ENCODE measurements at places on chromosomes 11 and 22.

DNA sequence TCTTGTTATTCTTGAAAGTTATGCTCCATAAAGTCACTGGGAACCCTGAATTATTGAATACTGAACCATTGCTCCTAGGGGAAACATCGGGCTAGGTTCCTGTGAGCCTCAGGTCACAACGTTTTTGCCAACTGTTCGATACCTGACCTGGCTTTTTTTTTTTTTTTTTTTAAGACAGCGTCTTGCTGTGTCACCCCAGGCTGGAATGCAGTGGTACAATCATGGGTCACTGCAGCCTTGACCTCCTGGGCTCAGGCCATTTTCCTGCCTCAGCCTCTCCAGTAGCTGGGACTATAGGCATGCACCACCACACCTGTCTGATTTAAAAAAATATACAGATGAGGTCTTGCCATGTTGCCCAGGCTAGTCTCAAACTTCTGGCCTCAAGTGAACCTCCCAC lies 22.5 kb downstream of the LRP5 start:
- no peak for DNase-seq

DNA sequence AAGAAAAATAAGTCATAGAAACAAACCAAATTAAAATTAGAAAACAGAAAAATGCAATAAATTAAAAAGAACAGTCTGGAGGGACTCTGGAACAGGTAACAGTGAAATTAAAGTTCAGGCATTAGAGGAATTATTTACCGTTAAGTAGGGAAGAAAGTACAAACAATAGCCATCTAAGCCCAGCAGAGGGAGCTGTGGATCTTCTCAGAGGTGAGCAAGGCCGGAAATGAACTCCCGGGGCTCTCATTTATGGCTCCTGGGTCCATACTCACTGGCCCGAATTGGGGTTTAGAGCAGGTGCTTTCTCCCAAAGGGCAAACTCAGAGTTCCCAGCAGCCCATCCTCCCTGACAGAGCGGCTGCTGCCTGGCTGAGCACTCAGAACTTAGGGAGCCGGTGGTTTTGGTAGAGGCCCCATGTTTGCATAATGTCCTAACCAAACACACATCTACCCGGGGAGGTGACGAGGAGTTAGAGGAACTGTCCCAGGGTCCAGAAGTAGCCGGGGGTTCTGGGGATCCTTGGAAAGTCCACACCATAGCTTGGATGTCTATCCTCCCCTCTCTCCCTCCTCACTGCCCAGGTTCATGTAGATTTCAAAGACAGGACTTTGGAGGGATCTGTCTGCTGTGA lies 87.8 kb upstream of the VPREB1 start:
- peak; percentile 79 for DNase-seq

DNA sequence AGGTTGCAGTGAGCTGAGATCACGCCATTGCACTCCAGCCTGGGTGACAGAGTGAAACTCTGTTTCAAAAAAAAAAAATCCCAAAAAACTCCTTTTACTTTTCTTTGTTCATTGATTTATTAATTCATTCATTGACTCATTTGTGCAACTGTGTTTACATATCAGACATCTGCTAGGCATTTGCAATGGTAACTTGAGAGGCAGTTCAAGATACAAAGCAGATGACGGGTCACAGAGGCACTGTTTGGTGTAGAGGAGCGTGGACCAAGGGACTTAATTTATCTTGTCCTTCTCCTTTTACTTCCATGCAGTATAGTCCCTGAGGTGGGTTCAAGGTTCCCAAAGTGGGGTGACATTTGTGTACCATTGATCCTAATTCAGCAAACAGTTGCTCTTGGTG lies 71.4 kb downstream of the KIAA1671 start:
- no peak for DNase-seq

DNA sequence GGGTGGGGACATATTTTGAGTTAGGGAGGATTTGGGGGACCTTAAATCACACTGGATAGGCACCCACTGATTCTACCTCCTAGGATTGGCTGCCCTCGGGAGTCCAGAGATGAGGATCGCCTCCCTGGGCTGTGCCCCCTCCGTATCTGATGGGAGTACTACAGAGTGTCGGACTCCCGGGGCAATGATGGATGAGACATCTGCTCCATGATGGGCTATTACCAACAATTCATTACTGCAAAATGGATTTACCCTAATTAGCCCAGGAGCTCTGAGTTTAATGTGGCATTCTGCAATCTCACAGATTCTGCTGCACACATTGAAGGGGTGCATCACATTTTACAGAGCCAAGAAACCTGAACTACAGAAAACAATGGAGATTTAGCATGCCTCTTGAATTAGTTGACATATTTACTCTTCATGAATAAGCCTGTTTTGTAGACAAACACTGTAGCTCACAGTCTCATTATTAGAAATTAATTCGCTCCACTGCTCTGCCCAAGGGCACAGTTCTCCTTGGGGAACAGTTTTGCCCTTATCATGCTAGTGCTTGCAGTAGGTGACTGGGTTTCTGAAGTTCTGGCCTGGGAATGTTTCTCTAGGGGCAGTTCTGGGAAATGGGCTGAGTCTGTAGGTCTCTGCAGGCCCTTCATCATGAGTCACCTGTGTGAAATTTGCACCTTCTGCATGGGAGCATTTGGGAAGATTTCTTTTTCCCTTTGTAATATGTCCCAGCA lies 217.1 kb upstream of the PLET1 start:
- DNase-seq: no peak

- no peak for DNase-seq
These were observed 582.2 kb upstream of the CADM1 start for GRCh38 chr11:116086426-116086825.

DNA sequence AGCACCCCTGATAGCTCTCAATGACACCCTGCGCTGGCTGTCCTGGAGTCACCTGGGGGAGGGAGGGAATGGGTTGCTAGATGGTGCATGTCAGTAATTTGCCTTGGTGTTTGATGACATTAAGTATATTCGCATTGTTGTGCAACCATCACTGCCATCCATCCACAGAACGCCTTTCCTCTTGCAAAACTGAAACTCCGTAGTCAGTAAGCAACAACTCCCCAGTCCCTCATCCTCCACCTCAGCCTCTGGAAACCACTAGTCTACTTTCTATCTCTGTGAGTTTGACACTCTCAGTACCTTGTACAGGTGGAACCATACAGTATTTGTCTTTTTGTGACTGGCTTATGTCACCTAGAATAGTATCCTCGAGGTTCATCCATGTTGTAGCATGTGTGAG lies 62.6 kb downstream of the PKNOX2 start:
- DNase-seq: no peak

- no peak for DNase-seq
These were observed 583.7 kb upstream of the B3GAT1 start for GRCh38 chr11:134995741-134996140.

DNA sequence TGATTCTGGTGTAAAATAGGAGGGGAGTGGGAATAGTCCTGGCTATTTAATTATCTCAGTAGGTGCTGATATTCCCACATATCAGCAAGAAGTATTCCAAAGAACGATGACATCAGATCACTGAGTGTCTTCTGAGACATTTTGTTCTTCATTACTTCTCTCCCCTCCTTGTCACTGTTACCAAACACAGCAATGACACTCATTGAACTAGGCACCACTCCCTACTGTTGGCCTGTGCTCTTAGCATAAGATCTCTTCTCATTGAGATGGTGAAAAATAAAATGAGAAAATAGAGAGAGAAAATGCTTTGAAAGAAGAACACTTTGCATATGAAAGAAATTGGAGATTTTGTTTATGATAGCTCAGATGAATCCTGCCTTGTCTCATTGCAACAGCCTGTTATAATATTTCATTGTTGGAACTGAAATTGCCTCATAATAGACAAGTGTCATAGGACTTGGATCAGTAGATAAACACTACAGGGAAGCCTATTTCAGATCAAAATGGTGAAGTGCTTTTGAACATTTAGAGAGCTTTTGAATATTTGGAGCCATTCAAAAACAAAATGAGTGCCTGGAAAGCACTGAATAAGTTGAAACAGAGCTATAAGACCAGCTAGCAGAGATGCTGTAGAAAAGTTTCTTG lies 11.3 kb upstream of the ETS1 start:
- no peak for DNase-seq

- DNase-seq: no peak
These were observed 74.8 kb downstream of the NAT10 start for GRCh38 chr11:34180040-34180813.

DNA sequence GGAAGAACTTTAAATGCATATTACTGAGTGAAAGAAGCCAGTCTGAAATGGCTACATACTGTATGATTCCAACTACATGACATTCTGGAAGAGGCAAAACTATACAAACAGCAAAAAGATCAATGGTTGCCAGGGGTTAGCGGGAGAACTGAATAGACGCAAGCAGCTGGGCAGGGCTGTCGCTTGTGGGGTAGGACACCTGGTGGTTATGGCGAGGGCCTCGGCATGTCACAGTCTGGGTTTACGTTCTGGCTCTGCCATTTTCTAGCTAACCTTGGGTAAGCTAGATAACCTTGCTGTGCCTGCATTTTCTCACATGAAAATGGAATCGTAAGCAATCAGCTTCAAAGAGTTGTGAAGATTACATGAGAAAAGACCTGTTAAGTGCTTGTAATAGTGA lies 55.2 kb upstream of the SYT13 start:
- peak; percentile 47 for DNase-seq

DNA sequence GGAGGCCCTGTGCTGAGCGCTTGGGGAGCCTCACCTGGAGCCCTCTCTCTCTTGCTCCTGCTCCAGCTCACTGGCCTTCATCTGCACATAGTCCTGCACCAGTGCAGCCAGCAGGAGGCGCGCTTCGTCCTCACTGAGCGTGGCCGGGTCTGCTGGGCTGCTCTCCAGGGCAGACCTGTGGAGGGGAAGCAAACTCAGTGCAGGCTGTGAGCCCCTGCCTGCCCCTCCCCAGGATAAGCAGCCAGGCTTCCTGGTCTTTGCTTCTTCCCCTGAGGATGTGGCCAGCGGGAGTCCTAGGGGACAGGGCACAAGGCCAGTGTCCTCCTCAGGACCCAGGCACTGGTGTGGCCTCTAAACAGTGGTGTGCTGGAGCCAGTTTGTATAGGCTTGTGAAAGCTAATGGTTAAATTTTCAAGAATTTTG lies 2.2 kb downstream of the CALCA start:
- DNase-seq: peak; percentile 70

- DNase-seq: no peak
These were observed 88.1 kb downstream of the MICAL2 start for GRCh38 chr11:12198251-12199222.

DNA sequence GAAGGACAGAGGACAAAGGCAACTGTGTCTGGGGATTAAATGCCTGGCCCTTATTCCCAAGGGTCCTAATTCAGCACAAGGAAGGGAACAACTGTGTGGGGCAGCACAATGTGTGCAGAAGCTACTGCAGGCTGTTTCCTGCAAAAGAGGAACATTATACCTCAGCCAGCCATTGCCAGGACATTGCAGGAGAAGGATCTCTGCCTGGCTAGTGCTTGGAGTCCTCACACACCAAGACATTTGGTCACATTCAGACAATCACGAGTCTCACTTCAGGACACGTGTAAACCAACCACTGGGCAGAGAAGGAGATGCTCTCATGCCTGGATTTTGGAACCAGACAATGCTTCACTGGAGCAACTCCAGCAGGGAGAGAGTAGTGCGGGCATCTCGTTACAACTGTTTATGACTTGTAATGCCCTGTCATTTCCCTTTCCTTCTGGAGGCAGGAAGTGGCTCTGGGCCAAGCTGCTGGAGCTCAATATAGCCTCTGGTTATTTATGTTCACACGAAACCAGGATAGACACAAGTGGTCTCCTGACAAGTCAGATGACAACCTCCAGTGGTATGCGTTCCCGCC lies 23.9 kb upstream of the ZC3H12C start:
- no peak for DNase-seq

DNA sequence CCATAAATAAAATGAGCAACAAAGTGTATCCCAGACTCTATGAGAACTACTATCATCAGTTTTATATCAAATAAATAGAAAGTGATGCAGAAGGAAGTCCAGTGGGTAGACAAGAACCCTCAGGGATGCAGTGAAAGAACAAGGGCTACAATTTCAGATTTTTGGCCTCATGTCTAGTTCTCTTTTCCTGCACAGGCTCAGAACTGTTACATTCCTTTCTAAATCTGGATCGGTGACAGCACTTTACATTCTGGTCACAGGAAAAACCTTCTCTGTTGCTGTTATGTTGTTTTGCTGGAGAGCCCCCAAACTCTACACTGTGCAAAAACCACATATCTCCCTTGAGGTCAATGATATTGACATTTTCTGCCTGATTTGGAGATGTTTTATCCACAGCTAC lies 108.8 kb upstream of the ANO5 start:
- no peak for DNase-seq

DNA sequence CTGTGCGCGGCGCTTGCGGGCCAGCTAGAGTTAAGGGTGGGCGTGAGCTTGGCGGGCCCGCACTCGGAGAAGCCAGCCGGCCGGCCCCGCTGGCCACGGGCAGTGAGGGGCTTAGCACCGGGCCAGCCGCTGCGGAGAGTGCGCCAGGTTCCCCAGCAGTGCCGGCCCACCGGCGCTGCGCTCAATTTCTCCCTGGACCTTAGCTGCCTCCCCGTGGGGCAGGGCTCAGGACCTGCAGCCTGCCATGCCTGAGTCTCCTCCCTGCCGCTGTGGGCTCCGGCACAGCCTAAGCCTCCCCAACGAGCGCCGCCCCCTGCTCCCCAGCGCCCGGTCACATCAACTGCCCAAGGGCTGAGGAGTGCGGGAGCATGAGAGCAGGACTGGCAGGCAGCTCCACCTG lies 5.2 kb upstream of the PES1 start:
- DNase-seq: peak; percentile 59

- DNase-seq: peak; percentile 22
These were observed 38.6 kb upstream of the LRRC32 start for GRCh38 chr11:76708972-76709660.

GRCh38 chr22:43883012-43883661 lies 8.7 kb downstream of the PNPLA5 start:
- peak; percentile 95 for DNase-seq

DNA sequence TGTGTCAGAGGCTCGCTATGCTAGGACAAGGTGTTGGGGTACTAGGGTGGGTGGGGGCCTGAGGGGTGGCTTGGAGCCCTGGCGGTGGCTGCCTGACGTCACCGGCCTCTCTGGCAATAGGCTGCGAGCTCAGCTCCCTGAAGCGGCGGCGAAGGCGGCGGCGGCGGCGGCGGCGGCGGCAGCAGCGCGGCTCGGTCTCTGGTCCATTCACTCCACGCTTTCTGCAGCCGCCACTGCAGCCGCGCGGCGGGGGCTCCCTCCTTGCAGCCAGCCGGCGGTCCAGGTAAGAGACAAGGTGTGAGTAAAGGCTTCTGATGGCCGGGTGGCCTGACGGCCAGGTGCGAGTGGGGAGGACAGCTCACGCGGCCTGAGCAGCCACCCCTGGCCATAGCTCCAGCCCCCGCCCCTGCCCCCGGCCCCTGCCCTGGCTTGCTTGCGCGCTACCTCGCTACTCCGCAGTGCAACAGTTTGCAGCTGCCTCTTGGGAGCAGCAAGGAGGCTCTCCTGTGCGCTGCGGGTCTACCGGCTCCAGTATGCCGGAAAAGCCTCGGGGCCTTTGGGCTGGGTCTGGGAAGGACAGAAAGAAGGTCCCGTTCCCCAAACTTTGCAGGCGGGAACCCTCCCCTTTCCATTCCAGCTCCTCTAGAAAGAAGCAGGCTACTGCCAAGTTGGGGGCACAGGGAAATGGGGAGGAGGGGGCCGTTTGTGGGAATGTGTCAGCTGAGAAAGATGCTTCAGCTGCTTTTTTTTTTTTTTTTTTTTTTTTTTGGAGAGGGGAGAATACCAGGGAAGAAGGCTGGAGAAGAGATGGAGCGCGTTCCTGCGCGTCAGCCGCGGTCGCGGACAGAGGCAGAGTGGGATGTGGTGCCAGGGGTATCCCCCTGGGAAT lies at the start of gene C11orf87:
C11orf87 (plus strand) TSS at position 210 of the 889 bp plus-strand sequence. CDS start 1,444 bp downstream, outside the sequence.
- peak; percentile 80 for DNase-seq
